ENCODE measurements at places on chromosomes 6 and 20. TPM values are rescaled to one million over a fixed set of nuclear protein-coding genes. Genes with fewer than 3 reads are reported as not detected.
A peak's percentile ranks its signal among the peaks of the same experiment; 100 is the strongest.

DNA sequence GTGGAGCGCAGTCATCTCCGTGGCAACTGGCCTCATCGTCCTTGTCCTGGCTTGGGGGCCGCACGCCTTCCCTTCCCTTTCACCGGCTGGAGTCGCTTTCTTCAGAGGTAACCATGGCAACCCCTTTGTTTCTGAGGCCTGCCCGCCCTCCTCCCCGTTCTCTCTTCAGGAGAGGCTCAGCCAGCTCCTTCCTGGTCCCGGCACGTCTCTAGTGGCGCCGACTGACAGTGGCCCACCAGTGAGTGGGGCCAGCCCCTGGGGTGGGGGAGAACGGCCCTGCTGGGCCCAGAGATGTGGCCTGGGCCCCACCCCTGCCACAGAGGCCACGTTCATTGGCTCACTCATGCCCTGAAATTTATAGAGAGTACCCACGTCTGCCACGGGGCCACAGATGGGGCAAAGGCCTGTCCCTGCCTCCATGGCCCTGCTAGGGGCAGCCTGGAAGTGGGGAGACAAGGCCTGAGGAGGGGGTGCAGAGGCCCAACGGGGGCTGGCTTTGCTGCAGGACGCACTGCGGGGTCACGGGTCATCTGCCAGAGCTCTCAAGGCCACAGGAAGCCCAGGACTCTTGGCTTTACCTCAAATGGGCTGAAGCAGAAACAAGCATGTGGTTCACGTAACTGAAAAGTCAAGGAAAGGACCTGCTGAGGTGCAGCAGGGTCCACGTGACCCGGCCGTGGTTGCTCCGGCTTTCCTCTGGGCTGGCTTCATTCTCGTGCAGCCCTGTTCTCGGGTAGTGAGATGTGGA lies 1.4 kb upstream of the OSBPL2 start:
- H3K36me3 ChIP-seq: no peaks in the 10 kb centered on the region
- H3K4me1 ChIP-seq: peaks cover 21% of the 10 kb centered on the region
- H3K4me3 ChIP-seq: no peak overlapping the region
- no peak for DNase-seq
- H3K27ac ChIP-seq: no peak overlapping the region

DNA sequence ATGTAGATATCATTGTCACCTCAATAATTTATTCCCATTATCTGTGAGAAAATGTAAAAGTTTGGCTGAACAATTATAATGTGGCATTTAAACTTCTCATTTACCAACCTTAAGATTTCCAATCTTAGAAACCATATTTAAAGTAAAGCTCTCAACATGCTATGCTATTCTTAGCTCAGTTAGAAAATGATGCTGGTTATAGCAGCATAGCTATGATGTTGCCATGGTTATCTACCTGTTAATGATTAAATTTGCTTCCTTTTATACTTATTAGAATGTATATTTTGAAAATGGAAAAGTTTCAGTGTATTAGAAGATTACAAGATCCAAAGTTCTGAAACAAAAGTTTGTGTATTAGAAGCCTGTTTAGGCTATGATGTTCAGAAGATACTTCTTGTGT lies 110.1 kb downstream of the GPR63 start:
- no peaks in the 10 kb centered on the region for H3K36me3 ChIP-seq
- DNase-seq: no peak
- no peaks in the 10 kb centered on the region for H3K4me1 ChIP-seq
- no peak overlapping the region for H3K27ac ChIP-seq

DNA sequence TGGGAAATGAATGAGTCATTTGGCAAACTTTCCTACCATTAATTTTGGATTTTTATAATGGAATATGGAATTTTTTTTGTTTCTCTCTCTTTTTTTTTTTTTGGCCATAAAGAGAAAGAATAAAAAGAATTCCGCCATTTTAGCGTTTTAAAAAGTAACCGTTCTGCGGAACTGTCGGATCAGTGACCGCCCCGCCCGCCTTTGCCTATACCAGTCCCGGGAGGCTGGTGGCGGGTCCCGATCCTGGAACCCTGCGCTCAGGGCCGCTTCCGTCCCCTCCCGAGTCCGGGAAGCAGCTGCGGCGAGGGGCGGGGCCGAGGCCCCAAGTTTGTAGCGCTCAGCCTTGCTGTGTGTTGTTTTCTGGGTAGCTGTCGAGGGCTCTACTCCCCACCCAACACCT lies 609 bp downstream of the L3MBTL1 start:
- H3K27me3 ChIP-seq: peaks cover 55% of the 10 kb centered on the region
- peaks cover 3% of the 10 kb centered on the region for H3K4me1 ChIP-seq
- no peak overlapping the region for H3K27ac ChIP-seq
- H3K36me3 ChIP-seq: no peaks in the 10 kb centered on the region
- peak overlapping the region; percentile 47 for H3K4me3 ChIP-seq
- no peak for DNase-seq

GRCh38 chr6:79134699-79135474 lies 56.8 kb upstream of the PHIP start:
- H3K36me3 ChIP-seq: peaks cover 8% of the 10 kb centered on the region
- no peak for DNase-seq
- no peaks in the 10 kb centered on the region for H3K4me1 ChIP-seq
- H3K27me3 ChIP-seq: peaks cover 31% of the 10 kb centered on the region
- H3K27ac ChIP-seq: no peak overlapping the region

GRCh38 chr6:166411721-166412151 lies 29.0 kb upstream of the MPC1 start:
- peaks cover 14% of the 10 kb centered on the region for H3K36me3 ChIP-seq
- H3K27me3 ChIP-seq: no peaks in the 10 kb centered on the region
- peak overlapping the region; percentile 39 for H3K27ac ChIP-seq
- DNase-seq: peak; percentile 27
- peak overlapping the region; percentile 54 for H3K4me3 ChIP-seq

DNA sequence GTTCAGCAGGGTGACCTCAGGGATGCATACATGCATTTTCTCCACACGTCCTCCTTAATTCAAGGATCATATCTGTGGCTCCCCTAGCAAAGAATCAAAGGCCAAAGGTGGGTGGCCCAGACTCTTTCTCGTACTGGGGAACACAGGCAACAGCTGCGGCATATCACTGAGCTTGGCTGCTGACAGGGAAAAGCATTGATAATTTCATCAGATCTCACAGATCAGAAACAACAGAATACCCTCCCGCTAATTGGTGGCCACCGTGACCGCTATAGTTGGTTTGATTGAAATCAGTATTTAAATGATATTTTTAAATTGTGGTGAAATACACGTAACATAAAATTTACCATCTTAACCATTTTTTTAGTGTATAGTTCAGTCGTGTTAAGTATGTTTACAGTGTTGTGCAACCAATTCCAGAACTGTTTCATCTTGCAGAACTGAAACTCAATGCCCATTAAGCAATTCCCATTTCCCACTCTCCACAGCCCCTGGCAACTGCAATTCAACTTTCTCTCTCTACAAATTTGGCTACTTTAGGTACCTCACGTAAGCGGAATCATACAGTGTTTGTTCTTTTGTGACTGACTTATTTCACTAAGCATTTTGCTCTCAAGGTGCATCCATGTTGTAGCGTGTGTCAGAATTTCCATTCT lies 74.7 kb upstream of the TMEM170B start:
- H3K4me1 ChIP-seq: peaks cover 36% of the 10 kb centered on the region
- no peak overlapping the region for H3K4me3 ChIP-seq
- H3K27ac ChIP-seq: no peak overlapping the region
- H3K36me3 ChIP-seq: peaks cover 2% of the 10 kb centered on the region
- H3K27me3 ChIP-seq: no peaks in the 10 kb centered on the region
- no peak for DNase-seq

GRCh38 chr6:135791441-135791840 lies 60.1 kb upstream of the PDE7B start:
- H3K4me1 ChIP-seq: peaks cover 2% of the 10 kb centered on the region
- no peak overlapping the region for H3K27ac ChIP-seq
- no peak for DNase-seq
- H3K36me3 ChIP-seq: no peaks in the 10 kb centered on the region
- H3K4me3 ChIP-seq: no peak overlapping the region
- H3K27me3 ChIP-seq: no peaks in the 10 kb centered on the region

- DNase-seq: no peak
- peaks cover 62% of the 10 kb centered on the region for H3K36me3 ChIP-seq
- H3K27me3 ChIP-seq: peaks cover 21% of the 10 kb centered on the region
- peaks cover 66% of the 10 kb centered on the region for H3K4me1 ChIP-seq
- H3K4me3 ChIP-seq: peak overlapping the region; percentile 98
- peak overlapping the region; percentile 98 for H3K27ac ChIP-seq
These were observed 2.1 kb downstream of the IRF4 start for GRCh38 chr6:393391-394221.

- peaks cover 28% of the 10 kb centered on the region for H3K4me1 ChIP-seq
- peak overlapping the region; percentile 90 for H3K4me3 ChIP-seq
- H3K27ac ChIP-seq: peak overlapping the region; percentile 90
- H3K27me3 ChIP-seq: no peaks in the 10 kb centered on the region
- peaks cover 16% of the 10 kb centered on the region for H3K36me3 ChIP-seq
- DNase-seq: peak; percentile 14
These were observed 979 bp upstream of the SOD2 start for GRCh38 chr6:159693894-159694545.

- no peak overlapping the region for H3K27ac ChIP-seq
- no peaks in the 10 kb centered on the region for H3K27me3 ChIP-seq
- no peaks in the 10 kb centered on the region for H3K36me3 ChIP-seq
- no peak for DNase-seq
- H3K4me3 ChIP-seq: no peak overlapping the region
- no peaks in the 10 kb centered on the region for H3K4me1 ChIP-seq
These were observed 335.8 kb downstream of the EPHA7 start for GRCh38 chr6:93083337-93084230.

GRCh38 chr6:160337301-160337700 lies 10.9 kb upstream of the SLC22A3 start:
- H3K36me3 ChIP-seq: no peaks in the 10 kb centered on the region
- no peak overlapping the region for H3K27ac ChIP-seq
- H3K4me1 ChIP-seq: no peaks in the 10 kb centered on the region
- DNase-seq: no peak

GRCh38 chr20:37277253-37277593 lies 12.2 kb upstream of the MANBAL start:
- H3K4me1 ChIP-seq: peaks cover 7% of the 10 kb centered on the region
- H3K27ac ChIP-seq: no peak overlapping the region
- H3K27me3 ChIP-seq: no peaks in the 10 kb centered on the region
- no peak for DNase-seq

Gene VSX1
- not detected for total RNA-seq

Gene EPHA7
- not detected for total RNA-seq

Gene LBP
- not detected for total RNA-seq

Gene SLC17A1
- not detected for total RNA-seq

Gene CFAP206
- not detected for total RNA-seq

Gene UST
- total RNA-seq: 0.82 TPM

Gene ARFGAP1
- total RNA-seq: 62.5 TPM

Gene SLC44A4
- total RNA-seq: 0.30 TPM

Gene KHDRBS2
- total RNA-seq: not detected
